Sigmoid colon (tissue), 7 donors: ENCODE measurements at places on chromosomes 12 and 14. TPM values are rescaled to one million over a fixed set of nuclear protein-coding genes. Genes with fewer than 3 reads are reported as not detected.

DNA sequence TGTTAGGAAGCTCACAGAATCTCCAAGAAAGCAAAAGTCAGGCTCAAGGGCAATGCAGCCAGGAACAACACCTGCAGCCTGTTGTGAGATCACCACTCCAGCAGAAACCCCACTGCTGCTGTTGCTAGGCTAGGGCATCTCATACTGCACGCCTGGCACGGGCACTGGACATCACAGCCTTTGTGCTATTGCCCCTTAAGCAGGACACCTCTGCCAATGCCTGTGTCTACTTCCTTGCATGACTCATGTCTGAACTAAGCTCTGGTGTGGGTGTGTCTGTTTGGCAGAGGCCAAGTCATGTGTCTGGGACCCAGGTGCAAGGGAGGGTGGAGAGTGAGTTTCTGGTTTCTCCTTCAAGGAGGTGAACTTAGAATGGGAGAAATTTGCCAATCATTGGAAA, 10.0 kb upstream of the DDX47 start:
- DNase-seq, result peak; percentile 77

GRCh38 chr12:53887006-53887405, 51.6 kb upstream of the HOXC13 start:
- no peak for DNase-seq

DNA sequence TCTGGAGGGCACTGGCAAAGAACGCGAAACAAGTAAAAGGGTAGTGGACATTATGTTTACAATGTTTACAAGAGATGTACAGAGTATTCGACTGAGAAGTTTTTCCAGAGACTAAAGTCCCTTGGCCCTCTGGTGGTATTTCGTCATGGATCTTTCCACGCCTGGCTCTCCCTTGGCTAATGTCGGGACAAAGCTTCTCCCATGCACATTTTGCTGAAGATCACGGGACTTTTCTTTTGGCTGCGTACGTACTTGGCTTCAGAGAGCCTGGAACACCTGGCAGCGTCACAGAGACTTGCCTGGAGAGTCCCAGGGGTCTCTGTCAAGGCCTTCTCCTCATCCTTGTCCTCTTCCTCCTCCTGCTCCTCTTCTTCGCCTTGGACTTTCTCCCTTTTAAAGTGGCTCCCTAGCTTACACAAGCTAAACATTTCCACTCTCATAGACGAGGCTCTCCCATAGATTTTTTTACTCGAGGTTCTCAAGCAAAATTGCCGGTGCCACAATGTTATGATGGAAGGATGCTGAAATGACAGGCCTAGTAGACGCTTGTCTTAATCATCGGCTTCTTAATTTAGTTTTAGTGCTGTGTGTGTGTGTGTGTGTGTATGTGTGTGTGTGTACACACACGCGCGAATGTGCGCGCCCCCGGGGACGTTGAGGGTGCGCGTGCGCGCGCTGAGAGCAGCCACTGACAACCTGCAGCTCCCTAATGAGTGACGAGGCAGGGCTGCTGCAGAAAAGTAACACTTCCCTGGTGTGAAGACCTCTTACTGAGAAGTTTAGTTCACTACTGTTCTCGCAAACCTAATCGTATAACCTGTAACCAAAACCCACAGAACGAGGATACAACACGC, 4.9 kb upstream of the FOXG1 start:
- no peak for DNase-seq

Gene KRT81
- 0.14 TPM for total RNA-seq

Gene CISTR
- not detected for total RNA-seq

DNA sequence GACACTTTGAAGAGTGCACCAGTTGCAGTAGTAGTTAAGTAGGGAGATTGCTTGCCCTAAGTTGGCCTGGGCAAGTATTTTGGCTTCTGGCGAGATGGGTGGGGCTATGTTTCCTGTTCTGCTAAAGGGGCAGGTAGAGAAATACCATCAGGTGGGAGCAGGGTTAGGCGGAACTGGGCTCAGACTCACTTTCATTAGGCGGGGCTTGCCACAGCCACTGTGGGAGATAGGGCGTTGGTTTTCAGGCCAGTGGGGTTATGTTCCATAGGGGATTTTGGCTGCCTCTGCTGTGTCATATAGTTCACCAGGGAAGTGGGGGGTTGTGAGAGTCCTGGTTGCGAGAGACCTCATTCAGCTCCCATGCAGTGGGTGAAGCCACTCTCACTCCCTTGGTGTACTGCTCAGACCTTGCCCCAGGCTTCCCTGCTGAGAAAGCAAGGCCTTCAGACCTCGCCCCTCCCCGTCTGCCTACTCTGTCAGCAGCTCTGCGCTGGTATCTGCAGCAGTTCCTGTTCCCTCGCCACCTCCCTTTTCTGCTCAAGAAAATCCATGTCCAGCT, 43.3 kb downstream of the AEBP2 start:
- DNase-seq, result no peak

- no peak for DNase-seq
Observed at GRCh38 chr14:36271222-36271621, 49.2 kb downstream of the MBIP start.

DNA sequence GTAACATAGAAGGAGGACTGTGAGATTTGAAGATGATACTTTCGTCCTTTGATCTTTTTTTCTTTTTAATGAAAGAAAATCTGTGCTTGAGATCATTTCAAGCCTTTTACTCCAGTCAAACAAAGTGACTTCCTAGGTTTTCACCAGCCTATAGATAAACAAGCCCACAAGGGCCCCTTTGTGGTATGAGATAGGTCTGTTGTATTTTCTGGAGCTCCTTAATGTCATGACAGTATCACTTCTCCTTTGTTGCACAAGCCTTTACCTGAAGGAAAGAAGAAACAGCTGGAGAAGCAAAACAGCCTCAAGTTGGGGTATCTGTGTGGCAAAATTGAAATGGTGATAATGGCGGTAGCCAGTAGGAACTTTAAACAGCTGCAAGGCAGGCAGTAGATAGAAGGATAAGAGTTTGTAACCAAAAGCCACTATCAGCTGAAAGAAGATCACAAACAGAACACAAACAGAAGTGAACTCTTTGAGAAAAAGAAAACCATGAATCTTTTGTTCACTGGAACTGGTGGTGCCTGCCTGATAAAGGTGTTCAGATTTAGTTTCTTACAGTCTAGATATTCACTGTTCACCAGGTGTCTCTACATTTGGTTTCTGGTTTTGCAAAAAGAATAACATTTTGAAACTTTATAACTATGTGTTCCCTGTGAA, 96.8 kb downstream of the LGR5 start:
- DNase-seq, result no peak

DNA sequence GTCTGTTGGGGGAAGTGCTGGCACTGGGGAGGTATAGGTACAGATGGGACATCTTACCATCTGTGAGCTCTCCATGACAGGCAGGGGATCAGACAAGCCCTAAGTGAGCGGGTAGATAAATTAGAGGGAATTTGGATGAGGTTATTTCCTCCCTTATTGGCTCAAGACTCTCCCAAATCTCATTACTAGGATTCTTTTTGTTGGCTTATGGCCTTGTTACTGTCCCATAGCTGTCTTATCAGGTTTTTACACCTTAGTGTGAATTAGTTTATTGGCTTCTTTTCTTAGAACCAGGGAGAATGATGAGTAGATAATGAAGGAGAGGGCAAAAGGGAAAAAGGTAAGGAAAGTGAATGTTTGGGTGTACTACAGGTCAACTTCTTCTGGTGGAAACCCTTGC, 191.1 kb upstream of the PRICKLE1 start:
- no peak for DNase-seq

Gene HSPB8
- 485 TPM for total RNA-seq
